ENCODE measurements at places on chromosomes 5 and 9.

DNA sequence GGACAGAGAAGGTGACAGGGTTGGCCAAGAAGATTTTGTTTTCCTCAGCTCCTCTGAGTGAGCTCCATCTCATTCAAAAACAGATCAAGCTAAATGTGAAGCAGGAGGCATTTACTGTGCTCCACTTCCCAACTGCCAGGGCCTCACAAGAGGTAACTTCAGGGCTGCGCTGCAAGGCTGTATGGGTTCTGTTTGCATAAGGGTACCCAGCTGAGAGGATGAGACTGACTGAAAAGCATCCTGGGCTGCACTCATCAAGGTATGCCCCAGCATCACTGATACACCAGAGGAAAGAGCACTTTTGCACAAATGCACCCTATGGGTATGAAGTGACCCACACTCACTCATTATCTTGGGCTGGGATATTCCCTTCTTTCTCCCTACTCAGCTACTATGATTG, 316.2 kb upstream of the HAPLN1 start:
- no peak for DNase-seq
- no peak overlapping the region for H3K27ac ChIP-seq
- H3K27me3 ChIP-seq = no peaks in the 10 kb centered on the region

DNA sequence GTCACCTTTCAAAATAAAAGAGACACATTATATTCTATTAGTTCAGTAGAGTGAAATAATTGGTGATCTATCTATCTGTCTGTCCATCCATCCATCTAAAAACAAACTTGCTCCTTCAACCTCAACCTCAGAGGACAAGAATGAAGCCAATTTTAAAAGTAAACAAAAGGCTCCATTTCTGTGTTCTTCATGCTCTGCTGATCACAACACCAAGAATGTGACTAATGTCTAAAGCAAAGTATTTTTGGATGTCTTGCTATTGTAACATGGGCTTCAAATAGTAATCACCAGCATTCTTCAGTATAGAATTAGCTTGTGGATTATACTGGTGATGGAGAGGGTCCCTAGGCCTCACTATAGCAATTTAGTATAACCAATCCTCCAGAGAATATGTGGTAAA, 1304.4 kb downstream of the MAT2B start:
- H3K36me3 ChIP-seq = no peaks in the 10 kb centered on the region
- no peak for DNase-seq
- H3K27ac ChIP-seq = no peak overlapping the region
- H3K27me3 ChIP-seq = no peaks in the 10 kb centered on the region
- no peaks in the 10 kb centered on the region for H3K4me1 ChIP-seq

- no peak overlapping the region for H3K27ac ChIP-seq
- peaks cover 5% of the 10 kb centered on the region for H3K4me1 ChIP-seq
- no peak overlapping the region for H3K4me3 ChIP-seq
- no peak for DNase-seq
These were observed 137.8 kb upstream of the RETREG1 start for GRCh38 chr5:16754601-16755000.

GRCh38 chr5:154901276-154901675, 36.7 kb downstream of the GEMIN5 start:
- H3K4me3 ChIP-seq = no peak overlapping the region
- H3K27ac ChIP-seq = no peak overlapping the region
- H3K36me3 ChIP-seq = peaks cover 37% of the 10 kb centered on the region
- H3K4me1 ChIP-seq = no peaks in the 10 kb centered on the region
- H3K27me3 ChIP-seq = no peaks in the 10 kb centered on the region

GRCh38 chr9:131436376-131436775, 42.5 kb downstream of the PRRC2B start:
- no peaks in the 10 kb centered on the region for H3K27me3 ChIP-seq
- H3K4me1 ChIP-seq = peaks cover 32% of the 10 kb centered on the region
- peaks cover 15% of the 10 kb centered on the region for H3K36me3 ChIP-seq
- no peak overlapping the region for H3K4me3 ChIP-seq
- no peak for DNase-seq

DNA sequence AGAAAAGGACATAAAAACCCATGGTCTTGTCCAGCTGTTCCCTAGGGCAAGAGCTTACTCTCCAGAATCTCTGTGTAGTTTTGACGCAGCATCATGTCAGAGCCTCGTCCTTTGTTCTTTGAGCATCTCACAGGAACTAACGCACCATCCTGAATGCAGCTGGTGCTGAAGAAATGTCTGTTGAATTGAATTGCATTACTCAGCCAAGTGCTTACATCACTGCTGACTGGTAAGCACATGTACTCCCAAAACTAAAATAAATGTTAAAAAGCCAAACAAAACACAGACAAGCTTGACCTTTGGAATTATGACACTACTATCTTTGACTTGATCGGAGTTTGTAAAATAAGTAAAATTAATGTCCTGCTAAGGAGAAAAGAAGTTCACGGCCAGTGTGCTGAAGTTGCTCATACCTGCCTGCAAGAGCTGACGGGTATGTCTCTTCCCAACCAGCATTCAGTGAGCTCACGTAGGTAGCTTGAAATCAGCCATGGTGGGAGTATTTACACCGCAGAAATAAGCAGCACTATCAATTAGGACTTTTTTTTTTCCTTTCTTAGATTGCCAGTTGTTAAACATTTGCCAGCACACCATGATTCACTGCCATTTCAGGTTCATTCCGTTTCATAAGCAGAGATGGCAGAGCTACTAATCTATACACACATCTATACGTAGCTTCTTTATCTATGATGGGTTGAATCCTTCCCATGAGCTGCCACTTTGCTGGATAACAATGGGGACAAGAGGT, 310.6 kb upstream of the MSX2 start:
- H3K27ac ChIP-seq = no peak overlapping the region
- peaks cover 49% of the 10 kb centered on the region for H3K27me3 ChIP-seq
- no peak overlapping the region for H3K4me3 ChIP-seq
- H3K4me1 ChIP-seq = peaks cover under 1% of the 10 kb centered on the region
- H3K36me3 ChIP-seq = no peaks in the 10 kb centered on the region

DNA sequence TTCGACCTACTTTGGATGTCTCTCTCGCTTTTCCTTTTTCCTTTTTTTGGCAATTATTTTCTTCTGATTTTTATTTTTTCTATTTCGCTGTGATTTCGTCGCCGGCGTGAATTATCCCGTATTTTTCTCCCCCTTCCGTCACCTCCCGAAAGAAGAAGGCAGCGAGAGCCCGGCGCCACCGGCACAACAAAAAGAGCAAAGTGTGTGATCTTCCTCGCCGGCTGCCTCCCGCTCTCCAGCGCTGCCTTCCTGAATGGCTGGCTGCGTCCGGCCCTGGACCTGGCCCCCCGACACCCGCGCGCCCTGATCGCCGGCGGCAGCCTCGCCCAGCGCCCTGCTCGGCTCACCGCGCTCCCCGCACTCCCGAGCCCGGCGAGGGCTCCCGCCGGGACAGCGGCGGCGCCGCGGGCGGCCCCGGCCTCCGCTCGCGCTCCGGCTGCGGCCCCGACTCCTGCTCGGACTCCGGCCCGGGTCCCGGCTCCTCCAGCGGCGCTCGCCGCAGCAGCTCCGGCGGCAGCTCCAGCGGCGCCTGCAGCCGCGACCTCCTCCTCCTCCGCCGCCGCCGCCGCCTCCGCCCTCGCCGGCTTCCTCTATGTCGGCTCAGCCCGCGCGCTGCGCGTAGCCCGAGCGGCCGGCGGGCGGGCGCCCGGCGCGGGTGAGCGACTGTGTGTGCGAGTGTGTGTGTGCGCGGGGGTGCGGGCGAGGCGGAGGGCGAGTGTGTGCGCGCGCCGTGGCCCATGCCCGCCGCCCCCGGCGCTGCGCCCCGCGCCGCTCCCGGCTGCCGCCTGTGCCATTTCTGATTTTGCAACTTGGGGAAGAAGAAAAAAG, 960 bp downstream of the NR2F1 start:
- peaks cover 11% of the 10 kb centered on the region for H3K36me3 ChIP-seq
- H3K27me3 ChIP-seq = peaks cover 39% of the 10 kb centered on the region
- DNase-seq = no peak
- peaks cover 25% of the 10 kb centered on the region for H3K4me1 ChIP-seq
- no peak overlapping the region for H3K27ac ChIP-seq
- H3K4me3 ChIP-seq = peak overlapping the region; percentile 27

GRCh38 chr5:180785121-180785781, 17.4 kb downstream of the MGAT1 start:
- no peaks in the 10 kb centered on the region for H3K27me3 ChIP-seq
- DNase-seq = no peak
- H3K27ac ChIP-seq = no peak overlapping the region
- no peaks in the 10 kb centered on the region for H3K36me3 ChIP-seq

GRCh38 chr5:96671441-96671840, 9.3 kb downstream of the CAST start:
- H3K4me1 ChIP-seq = peaks cover 38% of the 10 kb centered on the region
- no peaks in the 10 kb centered on the region for H3K27me3 ChIP-seq
- no peaks in the 10 kb centered on the region for H3K36me3 ChIP-seq
- peak overlapping the region; percentile 32 for H3K27ac ChIP-seq

- H3K4me1 ChIP-seq = no peaks in the 10 kb centered on the region
- H3K27me3 ChIP-seq = no peaks in the 10 kb centered on the region
- no peak overlapping the region for H3K27ac ChIP-seq
- no peak for DNase-seq
These were observed 56.7 kb upstream of the PAPPA start for GRCh38 chr9:116096853-116097252.

DNA sequence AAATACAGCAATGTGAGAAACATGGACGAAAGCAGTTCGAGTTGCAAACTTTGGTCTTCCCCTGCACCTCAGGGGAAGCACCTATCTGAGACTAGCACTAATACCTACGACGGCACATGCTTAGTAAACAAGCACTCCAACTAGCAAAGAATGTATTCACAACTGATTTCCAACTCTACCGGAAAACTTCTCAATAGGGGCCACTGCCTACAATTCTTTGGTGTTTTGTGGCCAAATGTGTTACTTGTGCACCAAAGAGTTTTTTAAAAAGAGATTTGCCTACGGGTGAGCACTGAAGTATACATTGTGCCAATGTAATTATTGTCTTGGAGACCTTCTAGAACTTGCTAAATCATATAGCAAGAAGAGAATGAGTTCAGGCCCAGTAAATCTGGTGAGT, 12.2 kb downstream of the ENC1 start:
- H3K4me3 ChIP-seq = peak overlapping the region; percentile 58
- H3K27ac ChIP-seq = peak overlapping the region; percentile 31
- no peaks in the 10 kb centered on the region for H3K36me3 ChIP-seq

GRCh38 chr9:126389992-126390391, 63.4 kb downstream of the MVB12B start:
- H3K27ac ChIP-seq = no peak overlapping the region
- H3K4me3 ChIP-seq = peak overlapping the region; percentile 10
- DNase-seq = no peak
- H3K27me3 ChIP-seq = no peaks in the 10 kb centered on the region
- no peaks in the 10 kb centered on the region for H3K36me3 ChIP-seq

DNA sequence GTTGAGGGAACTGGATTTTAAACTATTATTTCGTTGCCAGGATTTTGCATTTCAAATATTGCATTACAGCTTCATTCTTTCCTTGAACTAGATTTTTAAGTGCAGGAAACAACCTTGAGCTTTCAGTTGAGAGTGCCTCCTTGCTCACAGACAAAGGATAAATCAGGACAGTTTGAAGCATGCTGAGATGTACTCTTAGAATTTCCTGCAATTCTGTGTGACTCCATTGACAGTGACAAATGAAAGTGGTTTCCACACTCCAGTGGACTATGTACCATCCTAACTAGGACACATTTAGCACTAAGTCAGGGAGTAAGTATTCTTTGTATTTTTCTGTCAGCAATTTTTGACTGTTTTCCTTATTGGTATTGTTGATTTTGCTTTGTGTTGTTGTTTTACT, 100.0 kb upstream of the PLCXD3 start:
- DNase-seq = no peak
- H3K4me1 ChIP-seq = no peaks in the 10 kb centered on the region
- no peaks in the 10 kb centered on the region for H3K36me3 ChIP-seq
- no peaks in the 10 kb centered on the region for H3K27me3 ChIP-seq
- no peak overlapping the region for H3K27ac ChIP-seq

DNA sequence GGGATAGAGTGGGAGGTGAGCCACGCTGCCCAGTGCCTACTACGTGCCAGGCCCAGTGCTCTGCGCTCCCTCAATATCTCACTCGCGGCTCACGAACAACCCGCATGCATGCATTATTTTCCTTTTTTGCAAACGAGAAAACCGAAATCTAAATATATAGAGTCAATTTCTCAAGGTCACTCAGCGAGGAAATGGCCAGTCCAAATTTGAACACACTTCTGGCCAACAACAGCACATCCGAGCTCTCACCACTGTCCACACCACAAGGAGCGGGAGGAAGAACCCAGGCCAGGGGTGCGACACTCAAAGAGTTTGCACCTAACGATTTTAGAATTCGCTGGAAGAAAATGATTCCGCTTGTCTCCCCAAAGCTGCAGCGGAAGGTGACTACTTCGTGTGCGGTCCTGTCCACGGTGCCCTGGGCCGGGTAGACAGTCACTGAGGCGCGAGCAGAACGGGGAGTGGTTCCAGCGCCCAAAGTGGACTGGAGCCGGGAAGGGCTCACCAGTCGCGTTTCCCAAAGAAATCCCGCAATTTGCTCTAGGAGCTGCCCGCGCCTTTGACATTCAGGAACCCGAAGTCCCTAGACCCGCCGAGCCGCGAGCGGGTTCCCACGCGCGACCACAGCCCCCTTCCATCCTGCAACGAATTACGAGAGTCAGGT, 1.1 kb upstream of the TLX3 start:
- peaks cover 50% of the 10 kb centered on the region for H3K27me3 ChIP-seq
- peaks cover 4% of the 10 kb centered on the region for H3K36me3 ChIP-seq
- no peak overlapping the region for H3K4me3 ChIP-seq

DNA sequence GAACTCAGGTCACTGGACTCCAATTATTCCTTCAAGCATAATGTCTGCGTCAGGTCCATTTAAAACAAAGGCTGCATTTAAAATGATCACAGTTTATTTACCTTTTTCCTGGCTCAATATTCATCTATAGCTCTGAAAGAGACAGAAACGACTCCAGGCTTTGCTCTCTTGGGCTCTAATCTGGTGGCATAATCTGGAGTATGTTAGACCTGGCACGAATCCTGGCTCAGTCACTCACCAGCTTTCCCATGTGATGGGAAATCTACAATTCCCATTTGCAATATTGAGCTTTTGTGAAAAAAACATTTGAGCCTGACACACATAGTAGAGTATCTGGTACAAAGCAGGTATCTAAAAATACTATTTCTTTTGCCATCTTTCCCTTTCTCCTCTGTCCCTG, 155.8 kb downstream of the SEMA6A start:
- no peak overlapping the region for H3K27ac ChIP-seq
- H3K27me3 ChIP-seq = no peaks in the 10 kb centered on the region
- H3K4me3 ChIP-seq = no peak overlapping the region
- no peaks in the 10 kb centered on the region for H3K4me1 ChIP-seq
- peaks cover 4% of the 10 kb centered on the region for H3K36me3 ChIP-seq
- DNase-seq = no peak
